ENCODE measurements at places on chromosomes 5 and 9. TPM values are rescaled to one million over a fixed set of nuclear protein-coding genes. Genes with fewer than 3 reads are reported as not detected.

GADD45G gene
- total RNA-seq, result 0.81 TPM

DMRT3 gene
- total RNA-seq, result not detected

TAF1L gene
- not detected for total RNA-seq

EPB41L4A gene
- total RNA-seq, result 1.9 TPM

PCDHA3 gene
- 0.32 TPM for total RNA-seq

CCDC112 gene
- 6.7 TPM for total RNA-seq

IFNA13 gene
- not detected for total RNA-seq

GPR150 gene
- total RNA-seq, result under 0.01 TPM

FBN2 gene
- 937 TPM for total RNA-seq

SARDH gene
- total RNA-seq, result 1.9 TPM

CREBRF gene
- total RNA-seq, result 19.1 TPM

UGT3A1 gene
- not detected for total RNA-seq

SPINK5 gene
- total RNA-seq, result not detected

SEMA6A gene
- 1.1 TPM for total RNA-seq

SPAAR gene
- not detected for total RNA-seq

CARTPT gene
- not detected for total RNA-seq

APBA1 gene
- 11.5 TPM for total RNA-seq

SPINK13 gene
- total RNA-seq, result not detected

LHFPL2 gene
- total RNA-seq, result 94.1 TPM

CYLC2 gene
- not detected for total RNA-seq

PCDHB8 gene
- 1.2 TPM for total RNA-seq

F2RL2 gene
- 15.9 TPM for total RNA-seq

MLLT3 gene
- total RNA-seq, result 30.4 TPM

FAM221B gene
- not detected for total RNA-seq

Measured in hair follicle dermal papilla cell (primary cell).